ENCODE measurements at places on chromosomes 5 and 9. TPM values are rescaled to one million over a fixed set of nuclear protein-coding genes. Genes with fewer than 3 reads are reported as not detected.

The CDH12 gene
- not detected for total RNA-seq

The KCNV2 gene
- total RNA-seq: not detected

The SPRY4 gene
- 8.3 TPM for total RNA-seq

The ANKRD20A1 gene
- total RNA-seq: 2.5 TPM

The LRRC14B gene
- total RNA-seq: not detected

The DEPDC1B gene
- total RNA-seq: 1.5 TPM

DNA sequence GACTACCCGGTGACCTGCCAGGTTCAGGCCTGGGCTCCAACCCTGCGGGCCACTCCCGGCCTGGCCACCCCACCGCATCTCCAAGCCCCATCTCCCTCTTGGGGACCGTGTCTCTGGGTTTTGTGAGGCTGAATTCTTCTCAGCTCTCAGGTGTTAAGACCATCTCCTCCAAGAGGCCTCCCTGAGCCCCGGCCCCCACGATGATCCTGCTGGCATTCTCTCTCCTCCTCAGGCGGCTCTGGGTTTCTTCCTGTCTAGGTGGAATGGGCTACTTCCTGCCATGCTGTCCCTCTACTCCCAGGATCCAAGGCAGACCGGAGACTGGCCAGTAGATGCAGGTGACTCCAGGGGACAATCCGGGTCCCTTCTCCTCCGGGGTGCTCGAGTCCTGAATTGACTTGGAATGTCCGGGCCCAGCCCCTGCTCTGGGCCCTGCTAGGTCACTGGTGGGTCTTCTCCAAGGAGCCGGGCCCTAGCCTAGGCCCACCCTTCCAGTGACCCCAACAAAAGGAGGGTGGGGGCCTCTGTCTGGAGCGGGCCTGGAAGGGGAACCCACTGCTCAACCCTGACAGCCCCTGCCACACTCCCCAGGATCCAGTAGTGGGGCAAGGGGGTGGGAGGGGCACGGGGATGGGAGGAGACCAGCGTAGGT, 219.8 kb downstream of the C9orf50 start:
- no peak overlapping the region for H3K27ac ChIP-seq
- no peak for DNase-seq
- H3K36me3 ChIP-seq: no peaks in the 10 kb centered on the region
- H3K4me3 ChIP-seq: no peak overlapping the region

DNA sequence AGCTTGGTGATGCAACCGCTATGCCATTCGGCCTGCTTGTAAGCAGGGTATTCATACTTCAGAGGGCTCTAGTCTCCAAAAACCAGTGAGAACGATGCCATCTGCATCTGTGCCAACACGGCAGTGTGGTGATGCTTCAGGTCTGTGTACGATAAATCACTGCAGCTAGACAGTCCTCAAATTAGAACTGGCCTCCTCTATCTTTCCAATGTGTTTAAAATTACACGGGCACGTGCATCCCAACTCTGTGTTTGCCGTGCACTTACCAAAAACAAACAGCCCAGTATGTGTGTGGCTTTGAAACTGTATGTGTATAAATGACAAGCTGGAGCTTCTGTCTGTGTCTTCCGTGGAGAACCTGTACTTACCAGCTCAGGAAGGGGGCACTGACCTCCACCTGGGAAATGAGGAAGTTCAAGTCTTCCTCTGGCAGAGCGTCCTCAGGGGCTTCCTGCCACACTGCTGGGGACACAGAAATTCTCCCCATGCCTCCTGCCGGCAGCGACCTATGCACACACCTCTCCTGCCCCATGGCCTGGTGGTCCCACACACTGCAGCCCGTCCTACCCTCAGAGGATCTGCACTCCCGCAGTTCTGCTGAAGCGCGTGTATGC, 12.3 kb downstream of the MED10 start:
- no peak overlapping the region for H3K4me3 ChIP-seq
- no peak overlapping the region for H3K27ac ChIP-seq
- no peaks in the 10 kb centered on the region for H3K4me1 ChIP-seq

DNA sequence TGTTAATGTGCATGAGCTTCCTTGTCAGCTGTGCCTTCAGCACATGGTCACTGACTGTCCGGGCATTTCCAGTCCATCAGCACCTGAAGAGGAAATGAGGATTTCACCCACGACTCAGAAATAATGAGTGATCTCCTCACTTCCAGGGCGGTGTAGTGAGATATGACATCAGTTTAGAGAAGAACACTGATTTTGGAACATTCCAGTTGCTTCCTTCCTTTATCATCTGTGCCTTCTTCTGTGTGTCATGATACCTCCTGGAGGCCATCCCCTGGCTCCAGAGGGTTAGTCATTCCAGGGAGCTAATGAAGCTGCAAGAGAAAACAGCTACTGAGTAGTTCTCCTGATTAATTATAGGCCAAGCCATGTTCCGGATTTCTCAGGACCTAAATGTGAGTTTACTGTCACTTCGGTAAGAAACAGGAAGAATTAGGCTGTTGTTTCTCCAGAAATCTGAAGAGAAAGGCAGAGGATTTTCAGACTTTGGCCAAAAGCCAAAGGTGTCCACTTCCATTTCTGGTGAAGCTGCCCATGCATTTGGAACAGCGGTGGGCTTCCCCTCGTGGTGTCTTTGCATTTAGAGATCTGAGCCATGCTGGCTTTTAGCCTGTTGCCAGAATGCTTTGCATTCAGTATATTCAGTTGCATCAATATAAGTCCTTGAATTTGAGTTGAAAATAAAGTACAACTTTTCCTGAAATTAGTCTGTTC, 161.3 kb upstream of the OTULINL start:
- no peak for DNase-seq
- peaks cover 13% of the 10 kb centered on the region for H3K36me3 ChIP-seq
- H3K4me1 ChIP-seq: peaks cover 75% of the 10 kb centered on the region
- peak overlapping the region; percentile 9 for H3K27ac ChIP-seq
- H3K4me3 ChIP-seq: no peak overlapping the region

DNA sequence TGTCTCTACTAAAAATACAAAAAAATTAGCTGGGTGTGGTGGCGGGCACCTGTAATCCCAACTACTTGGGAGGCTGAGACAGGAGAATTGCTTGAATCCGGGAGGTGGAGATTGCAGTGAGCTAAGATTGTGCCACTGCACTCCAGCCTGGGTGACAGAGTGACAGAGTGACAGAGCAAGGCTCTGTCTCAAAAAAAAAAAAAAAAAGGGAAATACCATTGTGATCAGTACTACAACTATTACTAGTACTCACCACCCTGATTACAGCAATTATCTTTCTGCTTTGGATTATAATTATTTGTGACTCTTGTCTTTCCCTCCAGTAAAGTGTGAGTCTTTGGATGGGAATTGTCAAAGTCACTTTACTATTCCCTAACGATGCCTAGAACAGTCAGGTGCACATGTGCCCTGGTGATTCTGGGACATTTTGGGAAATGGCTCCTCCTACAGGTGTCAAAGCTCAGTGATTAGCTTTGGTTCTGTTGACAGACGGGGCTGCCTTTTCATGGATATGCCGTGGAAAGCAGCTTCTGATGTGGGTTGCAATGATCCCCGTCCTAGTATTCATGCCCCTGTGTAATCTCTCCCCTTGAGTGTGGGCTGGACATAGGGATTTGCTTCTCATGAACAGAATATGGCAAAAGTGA, 31.8 kb upstream of the FRRS1L start:
- no peaks in the 10 kb centered on the region for H3K4me1 ChIP-seq
- no peak overlapping the region for H3K27ac ChIP-seq
- H3K4me3 ChIP-seq: no peak overlapping the region
- no peaks in the 10 kb centered on the region for H3K27me3 ChIP-seq
- DNase-seq: no peak
- peaks cover 1% of the 10 kb centered on the region for H3K36me3 ChIP-seq

DNA sequence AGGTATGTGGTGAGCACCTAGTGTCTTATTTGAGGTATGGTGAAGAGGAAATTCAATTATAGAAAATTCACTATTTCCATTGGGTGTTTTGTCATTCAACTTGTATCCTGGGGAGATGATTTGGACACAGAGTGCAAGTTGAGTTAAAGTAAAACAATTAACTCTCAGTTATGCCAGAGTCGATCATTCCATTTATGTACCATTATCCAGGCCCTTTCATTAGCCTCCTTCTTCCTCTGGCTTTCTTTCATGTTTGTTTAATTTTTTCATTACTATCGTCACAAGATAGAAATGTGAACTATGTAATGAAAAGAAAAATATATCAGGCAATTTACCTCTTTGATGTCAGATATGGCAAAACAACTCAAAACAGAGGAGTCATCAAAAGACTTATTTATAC, 1347.2 kb upstream of the NUDT12 start:
- H3K36me3 ChIP-seq: no peaks in the 10 kb centered on the region
- H3K27ac ChIP-seq: no peak overlapping the region
- peaks cover 19% of the 10 kb centered on the region for H3K4me1 ChIP-seq
- DNase-seq: no peak
- H3K4me3 ChIP-seq: no peak overlapping the region

DNA sequence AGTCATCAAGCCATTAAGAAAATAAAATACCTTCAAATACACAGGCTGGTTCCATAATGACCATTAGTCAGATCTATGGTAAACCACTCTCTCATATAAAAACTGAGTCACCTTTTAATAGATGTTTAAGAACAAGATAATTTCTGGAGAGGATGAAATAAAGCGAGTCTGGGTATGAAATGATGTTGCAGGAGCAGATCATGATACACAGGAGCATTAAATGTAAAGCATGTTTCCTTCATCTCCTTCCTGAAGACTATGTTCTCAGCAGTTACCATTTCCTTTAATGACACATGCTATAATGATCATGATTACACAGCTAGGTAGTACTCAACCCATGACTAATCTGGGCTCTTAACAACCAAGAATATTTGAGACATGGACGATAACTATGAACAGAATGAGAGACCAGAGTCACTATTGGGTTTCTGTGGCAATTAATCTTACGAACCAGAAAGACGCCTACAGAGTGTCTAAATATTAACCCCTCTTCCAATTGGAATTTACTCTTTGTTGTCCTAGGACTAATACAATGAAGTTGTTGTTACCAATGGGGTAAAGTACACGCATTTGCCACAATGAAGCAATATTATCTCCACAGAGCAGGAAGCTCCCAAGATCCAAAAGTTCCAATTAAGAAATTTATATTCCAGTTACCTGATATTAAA, 105.6 kb downstream of the NR6A1 start:
- no peaks in the 10 kb centered on the region for H3K27me3 ChIP-seq
- no peak for DNase-seq
- no peak overlapping the region for H3K4me3 ChIP-seq
- peaks cover 59% of the 10 kb centered on the region for H3K4me1 ChIP-seq
- no peaks in the 10 kb centered on the region for H3K36me3 ChIP-seq

GRCh38 chr5:187617-188451, 3.5 kb upstream of the LRRC14B start:
- no peak overlapping the region for H3K4me3 ChIP-seq
- H3K27ac ChIP-seq: no peak overlapping the region
- DNase-seq: peak; percentile 83
- H3K4me1 ChIP-seq: peaks cover 13% of the 10 kb centered on the region
- no peaks in the 10 kb centered on the region for H3K27me3 ChIP-seq
- H3K36me3 ChIP-seq: no peaks in the 10 kb centered on the region

- no peak overlapping the region for H3K27ac ChIP-seq
- H3K27me3 ChIP-seq: no peaks in the 10 kb centered on the region
- H3K4me3 ChIP-seq: no peak overlapping the region
- no peaks in the 10 kb centered on the region for H3K36me3 ChIP-seq
- H3K4me1 ChIP-seq: peaks cover 22% of the 10 kb centered on the region
Observed at GRCh38 chr9:129597355-129598088, 23.4 kb downstream of the C9orf50 start.

DNA sequence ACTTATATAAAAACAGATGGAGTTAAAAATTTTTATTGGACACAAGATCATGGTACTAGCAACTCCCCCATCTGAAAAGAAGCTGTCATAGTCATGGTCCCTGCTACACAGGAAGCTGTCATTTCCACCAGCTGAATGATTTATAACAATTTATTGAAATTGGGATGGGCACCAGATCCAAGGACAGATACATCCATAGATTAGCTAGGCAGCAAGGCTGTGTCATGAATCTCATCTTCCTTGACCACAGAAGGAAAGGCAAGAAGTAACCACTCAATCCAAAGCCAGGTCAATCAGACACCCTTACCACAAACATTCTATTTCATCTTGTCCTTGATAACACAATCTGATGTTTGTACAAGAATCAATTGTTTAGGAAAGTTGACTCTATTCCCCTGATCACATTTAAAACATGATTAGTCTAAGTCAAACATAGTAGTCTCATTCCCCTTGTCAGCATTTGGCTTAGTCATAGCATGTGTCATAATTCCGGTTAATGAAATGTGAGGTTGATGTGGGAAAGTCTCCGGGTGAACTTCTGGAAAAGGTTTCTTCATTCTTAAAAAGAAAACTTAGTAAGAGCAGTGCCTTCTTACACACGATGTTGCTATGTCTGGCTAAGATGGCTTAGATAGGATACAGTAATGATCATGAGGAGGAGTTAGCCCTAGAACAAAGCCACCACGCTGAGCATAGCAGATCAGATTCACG, 462.6 kb upstream of the PAPPA start:
- H3K4me1 ChIP-seq: peaks cover 39% of the 10 kb centered on the region
- H3K27ac ChIP-seq: peak overlapping the region; percentile 82
- H3K4me3 ChIP-seq: no peak overlapping the region
- no peak for DNase-seq

- peak overlapping the region; percentile 73 for H3K4me3 ChIP-seq
- no peaks in the 10 kb centered on the region for H3K27me3 ChIP-seq
- peaks cover 42% of the 10 kb centered on the region for H3K4me1 ChIP-seq
- no peak for DNase-seq
- no peaks in the 10 kb centered on the region for H3K36me3 ChIP-seq
Observed at GRCh38 chr9:91948101-91948596, 1.9 kb downstream of the ROR2 start.

- H3K4me1 ChIP-seq: peaks cover 12% of the 10 kb centered on the region
- no peak for DNase-seq
- no peaks in the 10 kb centered on the region for H3K27me3 ChIP-seq
- no peak overlapping the region for H3K27ac ChIP-seq
Observed at GRCh38 chr9:2424619-2425033, 197.0 kb upstream of the VLDLR start.

- H3K27me3 ChIP-seq: no peaks in the 10 kb centered on the region
- H3K4me3 ChIP-seq: no peak overlapping the region
- H3K36me3 ChIP-seq: no peaks in the 10 kb centered on the region
- DNase-seq: no peak
- peaks cover 40% of the 10 kb centered on the region for H3K4me1 ChIP-seq
- peak overlapping the region; percentile 82 for H3K27ac ChIP-seq
Observed at GRCh38 chr5:103450333-103451061, 112.1 kb downstream of the NUDT12 start.

- no peak for DNase-seq
- no peak overlapping the region for H3K4me3 ChIP-seq
Observed at GRCh38 chr5:6446626-6447309, 1.9 kb upstream of the UBE2QL1 start.

GRCh38 chr5:1118738-1119137, 6.9 kb upstream of the SLC12A7 start:
- H3K4me3 ChIP-seq: no peak overlapping the region
- no peaks in the 10 kb centered on the region for H3K4me1 ChIP-seq
- H3K27ac ChIP-seq: no peak overlapping the region
- no peaks in the 10 kb centered on the region for H3K36me3 ChIP-seq
- H3K27me3 ChIP-seq: peaks cover 20% of the 10 kb centered on the region

All from chondrocyte (in vitro differentiated cells).